ENCODE measurements at places on chromosomes 6 and 20.
A peak's percentile ranks its signal among the peaks of the same experiment; 100 is the strongest.

DNA sequence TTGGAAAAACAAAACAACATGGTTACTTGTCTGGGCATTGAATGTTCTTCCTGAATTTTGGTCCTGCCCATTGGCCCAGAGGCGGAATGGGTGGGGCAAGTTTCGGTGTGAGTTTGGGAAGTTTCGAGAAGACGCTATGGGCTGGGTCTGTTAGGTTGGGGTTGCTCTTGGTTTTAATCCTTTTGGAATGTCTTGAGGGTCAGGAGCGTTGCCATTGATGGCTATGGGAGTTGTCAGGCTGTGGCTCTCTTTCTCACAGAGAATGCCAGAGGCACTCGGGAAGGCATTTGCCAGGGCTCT is 135.0 kb downstream of the LRRC1 start:
- peak; percentile 71 for DNase-seq

DNA sequence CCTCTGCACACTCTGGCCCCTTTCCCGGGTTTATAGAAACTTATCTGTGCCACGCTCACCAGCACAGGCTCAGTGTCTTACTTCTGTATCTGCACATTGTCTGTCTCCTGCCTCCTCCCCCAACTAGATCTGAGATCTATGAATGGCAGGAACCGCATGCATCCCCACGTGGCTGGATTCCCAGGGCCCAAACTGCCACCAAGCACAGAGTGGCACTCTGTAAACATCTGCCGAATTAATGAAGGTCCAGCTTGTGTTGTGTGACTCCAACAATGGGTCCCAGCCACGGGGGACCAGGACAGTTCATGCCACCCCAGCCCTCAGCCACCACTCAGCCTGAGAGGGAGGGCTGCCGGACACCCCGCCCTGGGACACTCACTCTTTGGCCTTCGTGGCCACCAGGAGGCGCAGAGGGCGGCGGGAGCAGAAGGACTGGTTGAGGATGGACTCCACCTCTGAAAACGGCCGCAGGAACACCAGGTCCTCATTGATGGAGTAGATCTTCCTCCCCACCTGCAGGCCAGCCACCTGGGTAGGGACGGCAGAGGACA is 171.1 kb downstream of the PREX1 start:
- no peak for DNase-seq

GRCh38 chr6:135173242-135173988 is 7.7 kb upstream of the MYB start:
- DNase-seq: no peak

DNA sequence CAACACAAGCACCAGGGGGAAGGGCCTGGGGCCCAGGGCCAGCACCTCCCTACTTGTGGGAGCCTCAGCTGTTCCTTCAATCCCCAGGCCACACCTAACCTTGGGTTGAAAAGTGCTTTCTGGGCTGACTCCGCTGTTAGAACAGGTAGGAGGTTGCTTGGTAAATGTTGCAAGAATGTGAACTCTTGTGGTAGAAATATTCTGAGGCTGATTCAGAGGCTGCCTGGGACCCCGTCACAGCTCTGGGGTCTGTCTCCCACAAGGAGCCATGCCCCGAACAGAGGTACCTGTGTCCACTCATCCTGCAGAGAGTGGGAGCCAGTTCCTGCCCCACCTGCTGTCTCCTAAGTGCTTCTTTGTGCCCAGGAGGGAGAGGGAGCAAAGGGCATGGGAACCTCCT is 14.4 kb upstream of the MAS1L start:
- DNase-seq: no peak

Data from bronchial epithelial cell (primary cell).